ENCODE measurements at places on chromosomes 7 and 10.

GRCh38 chr7:50481867-50482266 is 31.7 kb upstream of the FIGNL1 start:
- DNase-seq = no peak

DNA sequence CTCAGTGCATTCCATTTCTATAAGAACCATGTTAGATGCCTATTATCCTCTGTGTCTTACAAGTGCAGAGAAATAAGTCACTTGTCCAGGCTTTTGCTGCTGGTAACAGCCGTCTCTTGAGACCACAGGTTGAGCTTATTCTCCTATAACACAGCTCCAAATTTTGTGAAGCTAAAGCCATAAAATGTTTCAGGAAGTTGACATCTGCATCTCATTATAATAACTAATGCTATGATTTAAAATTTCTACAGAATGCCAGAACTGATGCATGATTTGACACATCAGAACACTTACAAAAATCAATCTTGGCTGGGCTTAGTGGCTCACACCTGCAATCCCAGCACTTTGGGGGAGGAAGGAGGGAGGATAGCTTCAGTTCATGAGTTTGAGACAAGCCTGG is 986.9 kb downstream of the TYW1 start:
- no peak for DNase-seq

- DNase-seq = no peak
Measured at GRCh38 chr10:28996947-28997551, 291.8 kb upstream of the LYZL1 start.

DNA sequence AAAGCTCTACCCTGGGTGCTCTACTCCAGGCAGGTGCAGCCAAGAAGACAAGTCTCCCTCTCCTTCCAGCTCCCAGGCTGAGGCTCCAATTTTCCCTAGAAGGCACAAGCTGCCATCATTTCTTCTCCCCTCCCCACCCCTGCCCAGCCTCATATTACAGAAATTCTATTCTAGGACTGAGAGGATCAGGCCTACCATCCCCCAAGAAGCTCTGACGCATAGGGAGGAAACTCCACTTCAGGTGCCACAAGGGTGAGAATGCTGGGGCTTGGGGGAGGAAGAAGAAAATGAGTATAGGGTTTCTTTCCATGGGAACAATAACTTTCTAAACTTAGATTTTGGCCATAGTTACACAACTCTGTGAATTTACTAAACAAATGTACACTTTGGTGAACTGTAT is 35.3 kb downstream of the FEZF1 start:
- DNase-seq = no peak

DNA sequence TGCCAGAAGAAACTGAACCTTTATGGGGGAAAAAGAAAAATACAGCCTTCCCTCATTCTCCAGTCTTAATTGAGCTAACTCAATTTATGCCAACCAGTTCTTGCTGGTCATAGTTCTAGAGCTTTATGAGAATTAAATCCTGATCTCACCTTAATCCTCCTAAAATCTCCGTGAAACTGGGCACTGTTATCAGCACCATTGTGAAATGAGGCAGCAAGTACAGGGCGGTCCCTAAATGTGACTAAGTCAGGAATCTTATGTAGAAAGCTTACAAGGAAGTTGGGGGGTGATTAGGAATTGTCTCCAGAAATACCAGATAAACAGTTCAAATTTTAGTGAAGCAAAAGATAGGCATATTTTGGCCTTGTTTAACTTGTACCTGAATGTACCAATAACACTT is 10.7 kb upstream of the INSYN2A start:
- no peak for DNase-seq

- DNase-seq = peak; percentile 52
Measured at GRCh38 chr10:126124668-126125349, 228.4 kb downstream of the FANK1 start.

- DNase-seq = no peak
Measured at GRCh38 chr10:21530168-21530567, 3.9 kb upstream of the MLLT10 start.

GRCh38 chr7:117859246-117859812 is 13.9 kb downstream of the CTTNBP2 start:
- DNase-seq = no peak

GRCh38 chr10:117419921-117420320 is 44.7 kb upstream of the PDZD8 start:
- DNase-seq = peak; percentile 49

DNA sequence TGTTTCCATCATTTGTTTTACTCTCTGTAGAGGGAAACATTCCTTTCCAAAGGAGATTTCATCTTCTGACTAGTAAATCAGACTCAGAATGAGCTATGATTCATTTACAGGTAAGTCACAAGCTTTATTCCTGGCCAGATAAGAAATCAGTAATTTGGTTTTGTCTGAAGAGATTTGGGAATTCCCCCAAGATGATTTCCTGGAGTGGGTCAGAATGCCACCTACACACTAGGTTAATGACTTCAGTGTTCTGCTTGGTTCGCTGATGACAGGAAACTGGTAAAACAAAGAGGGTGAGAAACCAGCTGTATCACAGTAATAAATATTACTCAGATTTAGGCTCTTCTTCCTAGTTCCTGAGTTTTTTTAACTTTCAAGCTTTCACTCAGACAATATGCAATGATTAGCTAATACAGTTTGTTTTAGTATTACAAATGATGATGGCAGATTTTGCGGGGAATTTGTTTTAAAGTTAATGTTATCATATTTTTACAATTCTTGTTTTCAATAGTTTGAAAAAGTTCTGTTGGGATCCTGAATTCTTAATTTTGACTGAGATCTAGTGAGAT is 8.3 kb upstream of the ASZ1 start:
- no peak for DNase-seq

- no peak for DNase-seq
Measured at GRCh38 chr10:19778996-19779395, 37.2 kb upstream of the PLXDC2 start.

- DNase-seq = peak; percentile 69
Measured at GRCh38 chr10:110944792-110945396, 25.5 kb downstream of the SHOC2 start.

DNA sequence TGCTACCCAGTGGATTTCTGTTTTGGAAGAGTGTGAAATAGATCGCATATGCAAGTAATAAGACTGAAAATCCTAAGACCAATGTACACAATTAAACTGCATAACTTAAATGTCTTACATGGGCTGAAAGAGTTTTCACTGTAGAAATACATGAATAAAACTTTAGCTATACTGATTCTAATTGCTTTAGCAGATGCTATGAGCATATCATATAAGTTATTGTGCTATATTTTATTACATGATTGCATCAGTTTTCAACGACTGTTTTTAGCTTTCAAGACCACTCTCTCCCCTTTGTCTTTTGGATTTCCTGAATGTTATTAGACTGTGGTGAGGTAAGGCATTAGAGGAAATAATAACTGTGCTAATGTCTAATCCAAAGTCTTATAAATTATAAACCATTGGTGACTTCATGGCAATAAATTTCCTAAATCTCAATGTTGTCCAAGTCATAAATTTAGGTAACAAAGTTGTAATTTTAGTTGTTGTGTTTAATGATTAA is 124.5 kb downstream of the SEMA3A start:
- DNase-seq = no peak

DNA sequence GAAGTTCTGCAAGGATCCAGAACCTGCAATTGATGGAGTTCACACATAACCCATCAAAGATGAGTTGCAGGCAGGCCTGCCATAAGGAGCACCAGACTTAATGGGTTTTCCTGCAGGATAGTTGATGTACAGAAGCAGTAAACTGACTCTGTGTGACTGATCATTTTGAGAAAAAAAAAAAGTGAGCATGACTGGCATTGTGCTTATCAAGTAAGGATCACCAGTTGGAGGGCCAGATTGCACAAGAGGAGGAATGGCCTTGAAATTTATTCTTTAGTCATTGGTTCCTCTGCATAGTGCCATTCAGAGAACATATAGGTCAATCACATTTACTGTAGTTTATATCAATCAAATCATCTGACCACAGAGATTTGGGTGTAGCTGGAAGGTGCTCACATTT is 3.8 kb downstream of the CYP3A43 start:
- DNase-seq = no peak

DNA sequence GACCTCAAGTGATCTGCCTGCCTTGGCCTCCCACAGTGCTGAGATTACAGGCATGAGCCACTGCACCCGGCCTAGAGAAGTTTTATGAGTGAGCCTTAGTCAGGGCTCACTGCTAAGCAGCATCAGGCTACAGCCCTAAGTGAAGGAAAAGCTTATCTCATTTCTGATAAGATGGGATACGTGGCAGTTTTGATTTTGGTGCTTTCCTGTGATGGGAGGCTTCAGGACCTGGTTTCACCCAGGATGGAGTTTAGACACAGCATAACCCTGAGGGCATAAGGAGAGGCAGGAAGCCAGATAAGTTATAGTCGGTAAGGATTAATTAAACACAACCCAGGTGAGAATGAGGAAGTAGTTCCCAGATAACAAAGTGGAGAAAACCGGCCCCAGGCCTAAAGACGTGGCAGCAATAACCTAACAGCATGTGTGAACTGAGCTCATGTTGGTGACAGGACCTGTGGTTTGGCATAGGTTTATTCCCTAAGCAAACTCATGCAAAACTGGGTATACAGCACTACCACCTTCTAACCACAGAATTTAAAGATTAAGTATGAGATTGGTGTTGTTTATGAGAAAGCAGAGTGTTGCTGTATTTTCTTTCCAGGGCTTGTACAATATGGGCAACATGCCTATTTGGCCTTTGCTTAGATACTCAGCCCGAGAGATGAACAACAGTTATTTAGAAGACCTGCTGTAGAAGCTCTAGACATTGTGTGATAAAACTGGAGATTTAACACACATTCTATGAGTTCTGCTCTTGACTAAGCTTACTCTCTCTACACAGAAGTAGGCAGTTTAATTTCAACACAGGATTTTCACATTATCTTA is 119.4 kb downstream of the COL28A1 start:
- peak; percentile 16 for DNase-seq

DNA sequence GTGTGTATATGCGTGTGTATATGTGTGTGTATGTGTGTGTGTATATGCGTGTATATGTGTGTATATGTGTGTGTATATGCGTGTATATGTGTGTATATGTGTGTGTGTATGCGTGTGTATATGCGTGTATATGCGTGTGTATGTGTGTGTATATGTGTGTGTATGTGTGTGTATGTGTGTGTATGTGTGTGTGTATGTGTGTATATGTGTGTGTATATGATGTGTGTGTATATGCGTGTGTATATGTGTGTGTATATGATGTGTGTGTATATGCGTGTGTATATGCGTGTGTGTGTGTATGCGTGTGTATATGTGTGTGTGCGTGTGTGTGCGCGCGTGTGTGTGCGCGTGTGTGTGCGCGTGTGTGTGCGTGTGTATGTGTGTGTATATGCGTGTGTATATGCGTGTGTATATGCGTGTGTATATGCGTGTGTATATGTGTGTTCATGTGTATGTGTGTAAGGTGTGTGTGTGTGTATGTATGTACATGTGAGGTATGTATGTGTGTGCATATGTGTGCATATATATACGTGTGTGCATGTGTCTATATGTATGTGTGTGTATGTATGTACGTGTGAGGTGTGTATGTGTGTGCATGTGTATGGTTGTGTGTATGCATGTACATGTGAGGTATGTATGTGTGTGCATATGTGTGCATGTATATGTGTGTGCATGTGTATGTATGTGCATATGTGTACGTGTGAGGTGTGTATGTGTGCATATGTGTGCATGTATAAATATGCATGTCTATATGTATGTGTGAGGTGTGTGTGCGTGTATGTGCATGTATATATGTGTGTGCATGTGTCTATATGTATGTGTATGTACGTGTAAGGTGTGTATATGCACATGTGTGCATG is 6.0 kb downstream of the UCN3 start:
- no peak for DNase-seq

GRCh38 chr7:100406767-100407166 is 21.7 kb downstream of the ZCWPW1 start:
- peak; percentile 42 for DNase-seq

GRCh38 chr10:85927952-85928665 is 438.5 kb downstream of the GRID1 start:
- DNase-seq = no peak

DNA sequence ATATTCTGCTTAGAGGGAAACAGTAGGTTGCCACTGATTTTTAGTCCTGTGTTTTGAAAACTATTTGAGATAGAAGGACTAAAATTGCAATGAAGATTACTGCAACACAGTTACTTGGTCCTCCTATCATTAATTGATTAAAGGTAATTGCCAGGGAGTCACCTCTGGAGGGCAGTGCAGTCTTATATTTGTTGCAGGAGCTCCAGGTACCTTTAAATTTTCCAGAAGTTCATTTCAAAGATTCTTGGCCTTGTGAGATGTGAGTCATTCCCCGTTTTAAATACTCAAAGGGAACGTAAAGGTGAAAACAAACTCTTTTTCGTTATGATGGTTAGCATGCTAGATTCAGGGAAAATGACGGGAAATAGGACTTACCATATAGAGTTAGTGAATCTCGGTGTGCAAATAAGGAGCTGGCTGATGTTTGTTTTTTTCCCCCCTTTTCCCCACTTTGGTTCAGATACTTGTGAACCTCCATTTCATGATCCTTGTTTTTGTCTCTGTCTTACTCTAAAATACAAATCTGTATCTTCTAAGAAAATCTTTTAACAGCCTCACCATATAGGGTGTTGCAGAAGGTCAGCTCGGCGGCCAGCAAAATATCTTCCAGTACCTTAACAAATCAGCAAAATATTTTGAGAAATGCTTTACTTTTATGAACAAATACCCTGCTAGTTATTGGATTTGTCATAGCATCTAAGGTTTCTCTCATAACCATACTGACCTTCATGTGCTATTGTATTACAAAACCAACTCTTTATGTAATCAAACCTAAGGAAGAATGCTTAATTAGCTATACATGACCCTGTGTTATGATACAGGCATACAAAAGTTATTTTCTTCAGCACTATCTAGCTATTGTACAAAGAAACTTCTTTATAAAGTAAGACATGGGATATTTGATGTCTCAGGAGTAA is 143.0 kb upstream of the HDAC9 start:
- peak; percentile 73 for DNase-seq

GRCh38 chr7:147182874-147183273 is 1066.3 kb downstream of the CNTNAP2 start:
- DNase-seq = peak; percentile 52

DNA sequence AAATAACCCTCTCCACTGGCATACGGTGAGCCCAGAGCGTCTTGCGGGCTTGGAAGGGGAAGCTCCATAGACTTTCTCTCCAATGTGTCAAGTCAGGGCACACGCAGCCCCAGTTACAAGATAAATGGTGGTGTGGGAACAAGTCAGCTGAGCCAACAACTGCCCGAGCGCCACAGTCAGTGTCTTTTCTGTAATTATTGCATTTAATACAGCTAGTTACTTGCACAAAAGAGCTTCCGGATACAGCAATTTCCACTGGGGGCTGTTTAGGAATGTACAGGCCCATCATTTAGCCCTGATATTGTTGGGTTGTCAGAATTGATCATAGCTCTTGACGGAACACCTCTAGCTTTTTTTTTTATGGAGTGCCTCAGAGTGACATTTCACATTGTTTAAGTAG is 193.5 kb upstream of the SP8 start:
- no peak for DNase-seq

Measured in AG10803 (cell line).